ENCODE measurements at places on chromosomes 12 and 14. TPM values are rescaled to one million over a fixed set of nuclear protein-coding genes. Genes with fewer than 3 reads are reported as not detected.

Gene GPRC5D
- total RNA-seq = not detected

Gene CLEC2A
- not detected for total RNA-seq

Gene C1QL4
- 0.37 TPM for total RNA-seq

Gene GPR132
- 0.25 TPM for total RNA-seq

Gene GRIP1
- total RNA-seq = 3.5 TPM

Data from uterine smooth muscle cell (primary cell).